GM12892 (cell line): ENCODE measurements at places on chromosomes 7 and 10.

- no peak for DNase-seq
Measured at GRCh38 chr10:18607503-18608378, 43.6 kb downstream of the NSUN6 start.

- DNase-seq: no peak
Measured at GRCh38 chr10:119395280-119396007, 147.1 kb downstream of the RGS10 start.

GRCh38 chr7:151687523-151688235 is 168.0 kb upstream of the RHEB start:
- DNase-seq: no peak

- no peak for DNase-seq
Measured at GRCh38 chr7:152344253-152344652, 91.5 kb downstream of the KMT2C start.

GRCh38 chr7:28408105-28408959 is 4.0 kb upstream of the CREB5 start:
- DNase-seq: no peak

GRCh38 chr10:32142646-32143045 is 86.4 kb upstream of the KIF5B start:
- no peak for DNase-seq
